ENCODE measurements at places on chromosomes 12 and 14.

- no peak for DNase-seq
These were observed 6.0 kb upstream of the SOS2 start for GRCh38 chr14:50237427-50237826.

GRCh38 chr14:81474148-81474492 lies 59.5 kb downstream of the SEL1L start:
- no peak for DNase-seq

- no peak for DNase-seq
These were observed 119.1 kb downstream of the DENND5B start for GRCh38 chr12:31471823-31472222.

GRCh38 chr12:44286821-44287505 lies 451.1 kb downstream of the TMEM117 start:
- DNase-seq = no peak

- DNase-seq = no peak
These were observed 18.1 kb downstream of the SSH1 start for GRCh38 chr12:108839018-108839889.

GRCh38 chr14:62943202-62943601 lies 102.1 kb downstream of the KCNH5 start:
- no peak for DNase-seq

DNA sequence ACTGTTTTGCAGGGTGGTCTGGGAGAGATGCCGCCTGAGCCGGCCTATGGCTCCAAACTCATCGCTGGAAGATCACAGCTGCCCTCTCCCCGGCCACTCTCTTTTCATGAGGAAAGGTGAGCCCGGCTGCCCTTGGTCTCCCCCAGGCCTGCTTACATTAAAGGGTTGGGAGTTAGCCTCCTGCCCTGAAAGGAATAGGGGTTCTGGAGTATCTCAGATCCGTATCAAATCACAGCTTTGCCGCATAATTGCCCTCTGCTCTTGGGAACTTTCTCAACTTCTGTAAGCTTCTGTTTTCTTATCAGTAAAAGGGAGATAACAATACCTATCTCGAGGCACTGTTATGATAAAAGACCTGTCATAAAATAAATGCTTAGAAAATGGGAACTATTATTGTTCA lies 17.6 kb downstream of the PHLDA1 start:
- DNase-seq = no peak

GRCh38 chr14:80176893-80177292 lies 34.4 kb downstream of the DIO2 start:
- DNase-seq = no peak

GRCh38 chr12:1929241-1929984 lies 11.0 kb upstream of the CACNA2D4 start:
- DNase-seq = no peak

GRCh38 chr12:132170637-132171292 lies 26.5 kb downstream of the NOC4L start:
- no peak for DNase-seq

GRCh38 chr14:29462321-29462720 lies 465.3 kb downstream of the PRKD1 start:
- no peak for DNase-seq

DNA sequence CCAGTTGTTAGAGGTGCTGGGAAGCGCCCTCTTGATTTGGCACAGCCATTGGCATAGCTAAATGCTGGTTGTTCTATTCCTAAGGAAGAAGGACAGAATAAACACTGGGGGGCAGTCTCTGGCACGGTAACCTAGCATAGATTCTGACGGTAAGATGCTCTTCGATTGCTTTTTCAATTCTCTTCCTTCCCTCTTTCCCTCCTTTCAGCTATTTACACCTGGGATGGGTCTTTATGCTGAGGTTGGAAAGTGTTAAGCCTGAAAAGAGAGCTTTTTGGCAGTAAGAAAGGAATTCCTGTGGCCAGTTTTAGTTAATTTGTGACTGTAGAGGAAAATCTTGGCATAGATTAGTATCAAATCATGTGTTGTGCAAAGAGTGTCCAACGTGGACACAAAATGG lies 162.8 kb downstream of the SNAPC1 start:
- DNase-seq = peak; percentile 56

DNA sequence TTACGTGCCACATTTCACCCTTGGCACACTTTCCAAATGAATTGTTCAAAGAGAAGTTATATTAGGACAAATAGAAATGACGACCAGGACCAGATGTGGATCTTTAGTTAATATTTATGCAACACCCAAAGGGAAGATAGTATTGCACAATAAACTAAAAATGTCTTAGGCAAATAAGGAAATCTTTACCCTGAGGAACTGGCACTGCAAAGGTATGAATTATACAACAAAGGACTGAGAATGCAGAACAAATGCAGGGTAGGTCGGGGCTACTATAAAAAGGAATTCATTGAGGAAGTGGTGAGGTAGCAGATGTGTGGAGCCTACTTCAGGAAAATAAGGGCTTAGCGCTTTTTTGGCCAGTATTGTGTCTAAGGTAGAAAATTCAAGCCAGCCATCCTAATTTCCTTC lies 3.9 kb upstream of the TMTC2 start:
- DNase-seq = no peak

Data from neural progenitor cell (in vitro differentiated cells).